Stimulated activated CD8-positive, alpha-beta memory T cell treated with anti-CD3 and anti-CD28 coated beads, Interleukin-4, amount 100 ng/mL, for 48 hours (primary cell): ENCODE measurements at places on chromosomes 6 and 20.

DNA sequence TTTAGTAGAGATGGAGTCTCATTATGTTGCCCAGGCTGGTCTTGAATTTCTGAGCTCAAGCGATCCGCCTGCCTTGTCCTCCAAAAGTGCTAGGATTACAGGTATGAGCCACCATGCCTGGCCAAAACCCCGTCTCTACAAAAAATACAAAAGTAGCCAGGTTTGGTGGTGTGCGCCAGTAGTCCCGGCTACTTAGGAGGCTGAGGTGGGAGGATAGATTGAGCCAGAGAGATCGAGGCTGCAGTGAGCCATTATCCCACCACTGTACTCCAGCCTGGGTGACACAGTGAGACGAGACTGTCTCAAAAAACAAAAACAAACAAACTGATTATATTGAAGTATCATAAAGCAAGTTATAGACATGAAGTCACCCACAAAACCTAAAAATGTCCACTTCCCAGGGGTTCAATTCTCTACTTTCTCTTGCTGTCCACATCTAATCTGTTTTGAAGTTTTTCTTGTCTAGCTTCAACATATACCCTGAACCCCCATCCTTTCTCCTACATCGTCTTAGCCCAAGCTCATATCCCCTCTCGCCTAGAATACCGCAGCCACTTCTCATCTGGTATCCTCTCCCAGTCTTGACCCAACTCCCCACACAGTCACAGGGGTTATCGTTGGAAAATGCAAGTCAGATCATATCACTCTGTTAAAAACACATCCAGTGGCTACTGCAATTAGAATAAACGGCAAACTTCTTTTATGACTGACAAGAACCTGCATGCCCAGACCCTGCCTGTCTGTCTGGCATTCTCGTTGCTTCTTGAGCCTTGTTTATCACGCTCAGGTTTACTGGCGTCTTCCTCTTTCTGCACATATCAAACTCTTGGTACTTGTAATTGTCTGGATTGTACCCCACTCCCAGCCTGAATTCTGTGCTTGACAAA lies 20.1 kb upstream of the NCOA3 start:
- DNase-seq, result no peak

DNA sequence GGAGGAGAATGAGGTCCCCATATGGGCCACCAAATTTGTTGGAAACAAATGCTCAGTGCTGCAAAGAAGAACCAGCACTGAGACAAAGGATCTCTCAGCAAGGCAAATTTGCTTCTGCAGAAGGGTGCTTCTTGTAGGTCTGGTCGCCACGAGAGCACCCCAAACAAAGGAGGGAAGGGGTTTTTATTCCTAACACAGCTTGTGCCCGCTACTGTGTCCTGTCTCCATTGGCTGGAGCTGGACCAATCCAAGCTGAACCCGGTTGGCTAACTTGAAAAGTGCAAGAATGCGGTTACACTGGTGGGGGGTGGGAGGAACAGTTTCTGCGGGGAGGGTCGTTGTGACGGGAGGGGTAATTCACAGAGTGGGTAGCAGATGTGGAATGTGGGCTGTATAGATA lies 54.1 kb upstream of the TULP1 start:
- no peak for DNase-seq

DNA sequence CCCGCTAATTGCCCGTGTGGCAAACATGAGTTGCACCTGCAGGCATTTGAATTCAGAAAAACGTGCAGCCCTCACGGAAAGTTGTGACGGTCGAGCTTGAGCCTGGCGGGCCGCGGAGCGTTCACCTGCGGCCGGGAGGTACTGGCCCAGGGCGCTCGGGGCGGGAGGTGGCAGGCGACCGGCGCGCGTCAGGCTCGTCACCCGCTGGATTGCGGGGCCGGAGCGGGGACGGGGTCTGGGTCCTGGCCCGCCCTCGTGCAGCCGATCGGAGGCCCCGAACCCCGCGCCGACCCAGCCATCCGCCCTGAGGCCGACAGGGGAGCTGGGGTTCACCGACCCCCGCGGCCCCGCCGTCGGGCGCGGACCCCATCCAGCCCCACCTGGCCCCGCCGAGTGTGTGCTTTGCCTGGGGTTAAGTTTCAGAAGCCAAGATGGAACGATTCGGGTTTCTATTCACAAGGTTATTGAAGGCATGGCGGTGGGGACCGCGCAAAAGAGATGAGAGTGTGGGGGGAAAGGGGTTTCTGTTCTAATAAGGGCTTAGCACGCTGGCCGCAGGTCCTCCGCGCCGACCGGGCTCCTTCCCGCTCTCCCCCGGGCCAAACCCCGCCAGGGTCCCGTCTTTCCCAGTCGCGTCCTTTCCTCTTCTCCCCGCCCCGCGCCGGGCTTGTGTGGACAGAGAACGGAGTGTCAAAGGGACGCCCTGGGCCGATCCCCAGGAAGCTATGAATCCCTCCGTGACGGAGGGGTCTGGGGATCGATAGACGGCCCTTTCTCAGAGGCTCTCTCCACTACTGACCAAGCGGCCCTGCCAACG lies 1.6 kb upstream of the HEY2 start:
- peak; percentile 45 for DNase-seq

GRCh38 chr6:170028629-170029345 lies 262.1 kb downstream of the DLL1 start:
- no peak for DNase-seq

GRCh38 chr6:133977983-133978895 lies 25.2 kb downstream of the TBPL1 start:
- DNase-seq, result no peak

- DNase-seq, result no peak
These were observed 11.2 kb upstream of the MMP24 start for GRCh38 chr20:35215066-35215956.

DNA sequence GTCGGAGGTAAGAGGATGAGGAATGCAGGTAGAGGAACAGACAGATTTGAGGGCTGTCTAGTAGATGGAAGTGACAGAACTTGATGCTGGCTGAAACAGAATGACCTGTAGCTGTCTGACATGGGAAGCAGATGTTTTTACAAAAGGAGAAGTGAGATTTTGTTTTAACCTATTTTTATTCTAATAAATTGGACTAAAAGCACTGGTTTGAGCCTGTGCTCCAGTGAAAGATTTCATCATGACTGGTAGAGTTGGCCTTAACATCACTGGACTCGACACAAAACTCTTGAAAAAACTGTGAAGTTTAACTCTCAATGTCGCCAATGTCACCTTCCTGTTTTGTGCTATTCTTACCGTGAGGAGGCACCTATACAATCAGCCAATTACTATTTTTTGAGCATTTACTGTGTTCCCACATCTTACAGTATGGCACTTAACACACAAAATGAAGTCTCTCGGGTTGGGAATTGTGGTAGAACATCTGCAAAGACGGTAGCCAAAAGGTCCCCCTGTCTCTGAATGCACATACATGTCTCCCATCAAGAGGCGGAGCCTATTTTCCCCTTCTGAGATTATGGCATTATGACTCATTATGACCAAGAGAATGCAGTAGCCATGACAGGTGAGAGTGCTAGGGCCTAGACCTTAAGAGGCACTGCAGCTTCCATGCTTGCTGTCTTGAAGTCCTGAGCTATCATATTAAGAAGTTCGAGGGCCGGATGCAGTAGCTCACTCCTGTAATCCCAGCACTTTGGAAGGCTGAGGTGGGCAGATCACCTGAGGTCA lies 93.2 kb downstream of the FOXF2 start:
- DNase-seq, result no peak

DNA sequence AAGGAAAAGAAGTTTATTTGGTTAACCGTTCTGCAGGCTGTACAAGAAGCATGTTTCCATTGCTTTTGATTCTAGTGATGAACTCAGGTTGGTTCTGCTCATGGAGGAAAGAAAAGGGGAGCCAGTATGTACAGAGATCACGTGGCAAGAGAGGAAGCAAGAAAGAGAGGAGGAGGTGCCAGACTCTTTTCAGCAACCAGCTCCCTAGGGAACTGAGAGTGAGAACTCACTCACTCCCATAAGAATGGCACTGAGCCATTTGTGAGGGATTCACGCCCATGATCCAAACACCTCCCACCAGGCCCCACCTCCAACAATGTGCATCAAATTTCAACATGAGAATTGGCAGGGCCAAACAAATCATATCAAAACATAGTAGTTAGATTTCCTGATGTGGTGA lies 649.1 kb downstream of the EPM2A start:
- no peak for DNase-seq

DNA sequence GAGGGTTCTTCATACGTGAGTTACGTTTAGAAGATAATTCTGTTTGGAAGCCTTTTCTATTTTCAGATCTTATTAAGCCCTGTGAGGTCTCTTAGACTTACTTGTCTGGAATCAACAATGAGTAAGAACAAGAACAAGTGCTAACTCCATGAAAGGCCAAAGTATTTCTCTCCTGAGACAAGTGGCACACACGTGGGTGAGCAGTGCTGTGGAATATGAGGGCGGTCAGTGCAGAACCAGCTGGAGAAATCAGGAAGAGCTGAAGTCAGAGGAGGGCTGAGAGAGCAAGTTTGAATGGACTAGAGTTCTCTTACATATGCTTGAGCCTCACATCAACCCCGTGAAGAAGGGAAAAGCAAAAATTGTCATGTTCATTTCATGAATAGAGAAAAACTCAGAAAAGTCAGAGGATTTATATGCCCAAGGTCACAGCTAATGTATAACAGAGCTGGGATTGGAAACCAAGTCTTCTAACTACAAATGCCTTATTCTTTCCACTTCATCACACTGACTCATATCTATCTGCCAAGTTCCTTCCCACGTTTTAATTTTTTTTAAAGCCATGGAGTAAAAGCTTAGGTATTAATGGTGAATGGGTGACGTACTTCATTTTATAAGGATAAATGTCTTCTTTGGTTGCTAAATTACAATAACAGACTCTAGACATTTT lies 201.3 kb upstream of the DTNBP1 start:
- no peak for DNase-seq

DNA sequence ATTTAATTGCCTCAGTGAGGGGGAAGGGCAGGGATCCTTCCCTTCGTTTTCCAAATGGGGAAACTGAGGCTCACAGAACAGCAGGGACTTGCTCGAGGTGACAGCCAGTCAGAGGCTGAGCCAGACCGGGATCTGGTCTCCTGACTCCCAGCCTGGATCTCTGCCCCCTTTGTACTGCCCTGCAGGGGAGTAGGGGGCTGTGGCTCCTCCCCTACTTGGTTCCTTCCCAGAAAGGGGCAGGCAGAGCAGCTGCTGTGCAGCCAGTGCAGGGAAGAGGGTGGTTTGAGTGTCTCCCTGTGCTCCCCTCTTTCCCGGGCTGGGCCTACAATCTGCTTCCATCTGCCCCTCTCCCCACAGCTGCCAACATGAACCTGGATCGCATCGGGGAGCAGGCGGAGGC lies 37.6 kb downstream of the UQCC2 start:
- no peak for DNase-seq

DNA sequence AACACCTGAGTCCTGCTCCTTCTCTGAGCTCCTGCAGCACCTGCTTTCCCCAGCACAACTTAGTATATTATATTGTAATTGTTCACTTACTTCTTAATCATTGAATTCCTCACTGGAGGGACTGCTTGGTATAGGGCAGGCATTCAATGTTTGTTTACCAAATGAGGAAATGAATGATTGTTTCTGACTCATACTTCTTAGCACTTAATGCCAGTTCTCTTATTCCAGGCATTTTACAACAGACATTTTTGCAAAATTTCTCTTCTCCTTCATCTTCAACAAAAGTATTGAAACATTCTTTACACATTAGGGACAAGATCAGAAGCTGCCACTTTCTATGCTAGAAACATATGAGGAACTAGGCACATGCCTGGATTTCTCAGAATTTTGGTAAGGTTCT lies 119.4 kb downstream of the TBX18 start:
- DNase-seq, result no peak

DNA sequence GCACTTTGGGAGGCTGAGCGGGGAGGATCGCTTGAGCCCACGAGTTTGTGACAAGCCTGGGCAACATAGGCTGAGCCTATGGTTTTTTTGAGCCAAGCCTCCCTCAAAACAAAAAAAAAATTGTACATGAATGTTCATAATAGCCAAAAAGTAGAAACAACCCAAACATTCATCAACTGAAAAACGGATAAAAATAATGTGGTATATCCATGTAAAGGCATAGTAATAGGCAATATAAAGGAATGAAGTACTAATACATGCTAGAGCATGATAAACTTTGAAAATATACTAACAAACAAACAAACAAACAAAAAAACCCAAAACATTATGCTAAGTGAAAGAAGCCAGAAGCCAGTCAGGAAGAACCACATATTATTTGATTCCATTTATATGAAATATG lies 35.3 kb downstream of the KIAA0319 start:
- no peak for DNase-seq

GRCh38 chr6:158703111-158703836 lies 53.4 kb downstream of the SYTL3 start:
- DNase-seq, result peak; percentile 25

DNA sequence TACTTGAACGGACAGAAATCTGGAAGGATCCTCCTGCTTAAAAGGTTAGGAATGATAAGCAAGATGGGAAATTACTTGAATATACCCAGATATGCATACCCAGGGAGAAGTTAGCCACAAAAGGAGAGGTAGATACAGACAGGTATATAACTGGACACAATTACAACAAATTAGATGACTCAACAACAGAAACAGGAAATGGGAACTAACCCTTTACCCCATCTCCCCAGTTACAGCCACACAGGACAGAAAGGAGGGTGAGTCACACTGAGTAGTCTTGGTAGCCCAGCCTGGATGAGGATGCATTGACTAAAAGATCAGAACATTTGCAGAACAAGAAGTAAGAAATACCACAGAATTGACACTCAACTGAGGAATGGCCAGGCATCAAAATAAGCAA lies 61.2 kb downstream of the C6orf52 start:
- no peak for DNase-seq

GRCh38 chr6:101429270-101429669 lies 35.8 kb downstream of the GRIK2 start:
- no peak for DNase-seq

GRCh38 chr6:71619836-71620235 lies 266.5 kb upstream of the RIMS1 start:
- DNase-seq, result no peak

- DNase-seq, result no peak
These were observed 13.4 kb upstream of the FAM50B start for GRCh38 chr6:3835785-3836184.

GRCh38 chr6:92826633-92827032 lies 592.7 kb downstream of the EPHA7 start:
- no peak for DNase-seq
